Stomach (tissue), 19 donors: ENCODE measurements at places on chromosomes 16 and 17. TPM values are rescaled to one million over a fixed set of nuclear protein-coding genes. Genes with fewer than 3 reads are reported as not detected.

DNA sequence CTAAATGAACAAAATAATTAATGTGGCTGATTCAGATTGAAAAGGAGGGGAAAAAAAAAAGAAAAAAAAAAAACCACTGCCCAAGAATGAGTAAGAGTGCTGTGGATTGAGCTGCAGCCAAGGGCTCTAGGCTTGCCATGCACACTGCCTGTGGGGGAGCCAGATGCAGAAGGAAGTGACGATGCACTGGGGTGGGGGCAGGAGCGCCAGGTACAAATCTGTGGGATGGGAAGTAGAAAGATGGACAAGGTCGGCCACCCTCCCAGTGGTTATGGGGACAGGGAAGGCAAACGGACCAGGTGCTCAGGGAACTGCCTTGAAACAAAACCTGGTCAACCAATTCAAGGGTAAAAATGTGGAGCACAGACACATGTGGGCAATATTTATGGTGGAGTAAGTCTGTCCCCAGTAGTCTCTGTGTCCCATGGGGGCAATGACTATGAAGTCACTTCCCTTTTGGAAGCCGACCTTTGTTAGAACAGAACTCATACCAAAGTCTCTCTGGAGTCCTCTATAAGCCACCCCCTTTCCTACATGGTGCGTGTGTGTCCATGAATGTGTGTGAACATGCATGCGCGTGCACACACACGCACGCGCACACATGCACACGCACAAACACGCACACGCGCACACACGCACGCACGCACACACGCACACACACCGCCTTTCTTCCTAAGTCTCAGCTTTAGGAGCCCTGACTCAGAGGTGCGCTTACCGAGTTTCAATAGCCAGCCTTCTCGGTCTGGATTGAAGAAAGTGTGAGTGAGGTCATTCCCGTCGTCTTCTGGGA is 84.3 kb downstream of the CYTH1 start:
- no peak overlapping the region for H3K27ac ChIP-seq
- H3K27me3 ChIP-seq, result no peaks in the 10 kb centered on the region
- DNase-seq, result no peak
- H3K4me3 ChIP-seq, result no peak overlapping the region
- H3K4me1 ChIP-seq, result no peaks in the 10 kb centered on the region

- no peaks in the 10 kb centered on the region for H3K4me1 ChIP-seq
- H3K27me3 ChIP-seq, result no peaks in the 10 kb centered on the region
- DNase-seq, result no peak
Observed at GRCh38 chr16:47617732-47618131, 156.6 kb downstream of the PHKB start.

DNA sequence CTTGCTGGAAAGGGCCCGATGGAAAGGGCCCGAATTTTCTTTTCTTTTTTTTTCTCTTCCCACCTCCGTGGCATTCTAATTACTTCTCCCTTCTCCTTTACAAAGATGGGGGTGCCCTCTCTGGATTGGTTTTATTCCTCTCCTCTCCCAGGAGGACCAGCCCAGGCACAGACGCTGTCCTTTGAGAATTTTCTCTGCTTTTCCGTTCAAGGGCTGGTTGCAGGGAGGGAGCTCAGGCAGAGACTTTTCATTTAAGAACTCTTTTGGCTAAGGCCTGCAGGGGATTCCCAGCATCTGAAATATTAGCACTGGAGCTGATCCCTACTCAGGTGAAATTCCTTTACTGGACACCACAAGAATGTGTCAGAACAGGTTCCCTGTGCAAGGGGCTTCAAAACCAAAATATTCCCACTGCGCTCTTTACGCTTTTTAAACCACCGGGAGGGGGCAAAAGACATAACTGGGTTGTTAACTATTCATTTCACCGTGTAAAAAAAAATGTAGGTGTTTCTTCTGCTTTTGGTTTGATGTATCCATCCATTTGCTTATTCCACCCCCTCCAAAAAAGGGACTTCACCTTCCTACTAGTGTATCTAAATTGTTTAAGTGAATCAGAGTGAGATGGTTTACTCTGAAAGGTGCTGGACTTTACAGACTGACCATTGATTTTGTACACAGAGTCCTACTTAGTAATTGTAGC is 1.4 kb downstream of the NFAT5 start:
- peak overlapping the region; percentile 89 for H3K4me3 ChIP-seq
- peaks cover 31% of the 10 kb centered on the region for H3K4me1 ChIP-seq
- peak overlapping the region; percentile 99 for H3K27ac ChIP-seq
- H3K36me3 ChIP-seq, result no peaks in the 10 kb centered on the region
- H3K27me3 ChIP-seq, result no peaks in the 10 kb centered on the region

The PIPOX gene
- polyA plus RNA-seq, result 0.31 TPM

DNA sequence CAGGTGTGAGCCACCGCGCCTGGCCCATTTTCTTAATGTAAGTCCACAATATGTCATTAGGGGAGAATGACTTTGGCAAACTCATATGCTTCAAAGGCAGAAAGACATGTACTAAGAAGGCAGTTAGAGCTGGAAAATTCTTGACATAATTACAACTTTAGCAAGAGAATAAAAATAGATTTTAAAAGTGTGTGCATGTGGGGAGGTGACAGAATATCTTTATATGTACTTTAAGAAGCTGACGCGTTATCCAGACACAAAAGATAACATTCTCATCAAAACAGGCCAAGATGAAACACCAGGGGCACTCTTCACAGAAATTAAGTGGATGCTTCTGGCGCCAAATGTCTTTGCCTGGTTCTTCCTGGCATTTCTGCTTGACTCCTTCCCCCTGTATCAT is 28.2 kb downstream of the GJC1 start:
- no peak overlapping the region for H3K4me3 ChIP-seq
- H3K27ac ChIP-seq, result no peak overlapping the region
- no peaks in the 10 kb centered on the region for H3K4me1 ChIP-seq
- no peak for DNase-seq
- no peaks in the 10 kb centered on the region for H3K27me3 ChIP-seq

DNA sequence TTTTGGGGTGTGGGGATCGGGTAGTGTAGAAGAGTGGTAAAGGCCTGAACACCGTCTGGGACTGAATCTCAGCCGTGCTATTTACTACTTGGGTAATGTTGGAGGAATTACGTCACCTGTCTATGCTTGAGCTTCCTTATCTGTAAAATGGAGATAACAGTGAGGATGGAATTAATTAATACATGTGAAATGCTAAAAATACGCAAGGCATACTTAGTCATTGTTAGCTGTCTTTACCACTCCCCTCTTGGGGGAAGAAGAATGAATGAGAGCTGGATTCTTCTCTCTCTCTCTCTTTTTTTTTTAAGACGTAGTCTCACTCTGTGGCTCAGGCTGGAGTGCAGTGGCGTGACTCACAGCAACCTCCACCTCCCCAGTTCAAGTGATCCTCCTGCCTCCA is 41.1 kb upstream of the TANGO6 start:
- H3K27ac ChIP-seq, result no peak overlapping the region
- no peaks in the 10 kb centered on the region for H3K27me3 ChIP-seq
- DNase-seq, result peak; percentile 42
- no peak overlapping the region for H3K4me3 ChIP-seq

GRCh38 chr16:3118846-3119245 is 6.5 kb downstream of the ZNF205 start:
- H3K36me3 ChIP-seq, result peaks cover 26% of the 10 kb centered on the region
- no peak for DNase-seq
- no peaks in the 10 kb centered on the region for H3K27me3 ChIP-seq
- H3K27ac ChIP-seq, result no peak overlapping the region
